Adrenal gland (tissue), 19 donors: ENCODE measurements at places on chromosomes 1 and 21. TPM values are rescaled to one million over a fixed set of nuclear protein-coding genes. Genes with fewer than 3 reads are reported as not detected.

GRCh38 chr1:226716577-226716976, 22.5 kb downstream of the ITPKB start:
- no peak overlapping the region for H3K27ac ChIP-seq
- no peaks in the 10 kb centered on the region for H3K4me1 ChIP-seq
- no peaks in the 10 kb centered on the region for H3K27me3 ChIP-seq
- no peak for DNase-seq

- H3K4me1 ChIP-seq = no peaks in the 10 kb centered on the region
- H3K36me3 ChIP-seq = no peaks in the 10 kb centered on the region
- no peak for DNase-seq
These were observed 175.3 kb downstream of the RWDD3 start for GRCh38 chr1:95409276-95409675.

DNA sequence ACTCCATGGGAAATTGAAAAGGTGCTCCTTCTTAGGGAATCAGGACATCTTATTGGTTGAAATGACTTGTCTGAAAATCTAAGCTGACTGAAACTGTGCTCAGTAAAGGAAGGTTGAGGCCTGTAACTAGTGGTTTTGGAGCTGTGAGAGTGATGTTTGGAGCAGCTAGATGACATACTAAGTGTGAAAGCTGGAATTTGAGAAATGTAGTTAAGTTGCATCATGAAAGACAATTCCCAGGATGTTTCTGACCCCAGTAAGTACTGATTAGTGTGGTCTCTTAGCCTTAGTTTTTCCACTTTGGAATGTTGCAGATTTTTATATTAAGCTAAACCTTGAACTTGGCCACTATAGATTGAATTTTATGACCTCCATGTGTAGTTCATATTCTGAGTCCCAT, 154.9 kb downstream of the PAPPA2 start:
- H3K4me1 ChIP-seq = no peaks in the 10 kb centered on the region
- no peaks in the 10 kb centered on the region for H3K27me3 ChIP-seq
- no peak overlapping the region for H3K27ac ChIP-seq
- DNase-seq = no peak
- no peak overlapping the region for H3K4me3 ChIP-seq
- no peaks in the 10 kb centered on the region for H3K36me3 ChIP-seq

DNA sequence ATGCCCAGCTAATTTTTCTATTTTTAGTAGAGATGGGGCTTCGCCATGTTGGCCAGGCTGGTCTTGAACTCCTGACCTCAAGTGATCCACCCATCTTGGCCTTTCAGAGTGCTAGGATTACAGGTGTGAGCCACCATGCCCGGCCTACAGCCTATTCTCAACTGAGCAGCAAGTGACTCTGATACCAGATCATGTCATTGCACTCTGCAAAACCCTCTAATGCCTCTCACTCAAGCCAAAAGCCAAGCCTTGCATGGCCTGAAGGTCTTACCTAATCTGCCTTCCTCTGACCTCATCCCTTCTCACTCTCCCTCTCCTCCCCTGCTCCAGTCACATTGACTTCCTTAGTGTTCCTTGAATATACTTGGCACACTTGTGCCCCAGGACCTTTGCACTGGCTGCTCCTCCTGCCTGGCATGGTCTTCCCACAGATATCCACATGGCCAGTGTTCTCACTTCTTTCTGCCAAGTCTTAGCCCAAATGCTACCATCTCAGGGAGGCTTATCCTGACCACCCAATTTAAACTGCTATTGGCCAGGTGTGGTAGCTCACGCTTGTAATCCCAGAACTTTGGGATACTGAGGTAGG, 8.2 kb upstream of the ASAP3 start:
- no peaks in the 10 kb centered on the region for H3K4me1 ChIP-seq
- no peak overlapping the region for H3K4me3 ChIP-seq
- no peaks in the 10 kb centered on the region for H3K36me3 ChIP-seq
- no peak overlapping the region for H3K27ac ChIP-seq
- DNase-seq = no peak

DNA sequence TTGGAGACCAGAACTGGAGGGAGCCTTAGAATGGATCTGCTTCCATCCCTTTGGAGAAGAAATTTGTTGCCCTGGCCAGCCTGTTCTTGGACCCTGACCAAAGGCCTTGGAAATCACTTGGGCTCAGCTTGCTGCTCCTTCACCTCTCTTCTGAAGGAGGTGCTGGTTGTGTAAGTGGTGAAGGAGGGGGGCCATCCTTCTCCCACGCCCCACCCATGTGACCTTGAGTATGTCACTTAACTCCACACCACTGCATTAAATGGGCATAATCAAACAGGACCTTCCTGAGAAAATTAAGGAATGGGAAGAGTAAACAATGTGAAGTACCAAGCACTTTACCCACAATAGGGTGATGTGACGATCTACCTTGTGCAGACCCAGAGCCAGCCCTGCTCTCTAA, 68.3 kb upstream of the GJB5 start:
- no peaks in the 10 kb centered on the region for H3K36me3 ChIP-seq
- no peaks in the 10 kb centered on the region for H3K27me3 ChIP-seq
- DNase-seq = no peak
- no peak overlapping the region for H3K4me3 ChIP-seq
- H3K4me1 ChIP-seq = no peaks in the 10 kb centered on the region

The SCP2 gene
- polyA plus RNA-seq = 256 TPM

The SYT6 gene
- 0.33 TPM for polyA plus RNA-seq

The LAX1 gene
- polyA plus RNA-seq = 0.66 TPM
